Left renal cortex interstitium (tissue), 4 donors: ENCODE measurements at places on chromosomes 12 and 14. TPM values are rescaled to one million over a fixed set of nuclear protein-coding genes. Genes with fewer than 3 reads are reported as not detected.

The SLCO1B3 gene
- 0.86 TPM for polyA plus RNA-seq

The JPH4 gene
- 11.0 TPM for polyA plus RNA-seq

DNA sequence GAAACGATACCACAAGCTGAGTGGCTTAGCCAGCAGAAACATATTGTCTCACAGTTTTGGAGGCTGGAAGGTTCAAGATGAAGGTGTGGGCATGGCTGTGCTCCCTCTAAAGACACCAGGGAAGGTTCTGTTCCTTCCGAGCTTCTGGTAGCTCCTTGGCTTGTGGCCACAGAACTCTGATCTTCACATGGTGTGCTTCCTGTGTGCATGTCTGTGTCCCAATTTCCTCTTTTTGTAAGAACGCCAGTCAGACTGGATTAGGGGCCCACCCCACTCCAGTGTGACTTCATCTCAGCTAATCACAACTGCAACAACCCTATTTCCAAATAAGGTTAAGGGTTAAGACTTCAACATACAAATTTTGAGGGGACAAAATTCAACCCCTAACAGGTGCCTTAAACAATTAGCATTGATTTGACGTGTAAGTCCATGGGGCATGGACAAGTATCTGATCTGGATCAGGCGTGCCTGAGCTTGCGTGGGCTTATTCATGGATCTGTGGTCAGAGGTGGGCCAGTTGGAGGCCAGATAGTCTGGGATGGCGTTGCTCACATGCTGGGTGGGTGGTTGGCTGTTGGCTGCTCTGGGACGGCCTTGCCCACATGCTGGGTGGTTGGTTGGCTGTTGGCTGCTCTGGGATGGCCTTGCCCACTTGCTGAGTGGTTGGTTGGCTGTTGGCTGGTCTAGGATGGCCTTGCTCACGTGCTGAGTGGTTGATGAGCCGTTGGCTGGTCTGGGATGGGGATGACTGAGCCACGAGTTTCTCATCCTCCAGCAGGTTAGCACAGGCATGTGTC lies 88.5 kb downstream of the LGMN start:
- no peak for DNase-seq

DNA sequence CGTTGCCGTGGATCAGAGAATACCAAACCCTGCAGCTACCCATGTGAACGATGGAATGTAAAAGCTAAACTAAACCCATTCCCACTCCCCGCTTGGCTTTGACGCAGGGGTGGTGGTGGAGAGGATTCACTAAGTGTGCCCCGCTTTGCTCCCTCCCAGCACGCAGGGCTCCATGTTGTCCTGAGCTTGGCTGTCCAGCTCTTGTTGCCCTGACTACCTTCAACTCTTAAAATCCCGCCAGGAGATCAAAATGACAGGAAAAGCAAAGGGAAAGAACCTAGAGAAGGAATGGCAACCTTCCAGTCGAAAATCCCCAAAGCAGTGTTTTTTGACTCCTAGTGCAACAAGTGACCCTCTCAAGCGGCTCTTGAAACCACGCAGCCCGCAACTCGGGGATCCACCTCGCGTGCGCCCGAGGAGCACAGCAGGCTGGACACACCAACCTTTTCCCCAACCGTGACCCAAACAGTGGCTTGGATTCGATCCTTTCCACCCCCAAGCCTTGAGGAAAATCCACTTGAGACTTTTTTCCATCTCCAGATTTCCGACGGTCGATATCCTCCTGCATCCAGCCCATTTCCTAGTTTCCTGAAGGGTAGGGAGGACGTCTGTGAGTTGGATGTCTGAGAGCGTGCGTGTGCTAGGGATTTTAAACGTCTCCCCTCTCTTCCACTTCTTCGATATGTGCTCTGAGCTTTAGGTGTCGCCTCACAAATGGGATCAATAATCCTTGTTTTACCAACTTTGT lies 1.4 kb downstream of the SYT10 start:
- DNase-seq = no peak
